H1 (cell line): ENCODE measurements at places on chromosomes 12 and 14. TPM values are rescaled to one million over a fixed set of nuclear protein-coding genes. Genes with fewer than 3 reads are reported as not detected.

DNA sequence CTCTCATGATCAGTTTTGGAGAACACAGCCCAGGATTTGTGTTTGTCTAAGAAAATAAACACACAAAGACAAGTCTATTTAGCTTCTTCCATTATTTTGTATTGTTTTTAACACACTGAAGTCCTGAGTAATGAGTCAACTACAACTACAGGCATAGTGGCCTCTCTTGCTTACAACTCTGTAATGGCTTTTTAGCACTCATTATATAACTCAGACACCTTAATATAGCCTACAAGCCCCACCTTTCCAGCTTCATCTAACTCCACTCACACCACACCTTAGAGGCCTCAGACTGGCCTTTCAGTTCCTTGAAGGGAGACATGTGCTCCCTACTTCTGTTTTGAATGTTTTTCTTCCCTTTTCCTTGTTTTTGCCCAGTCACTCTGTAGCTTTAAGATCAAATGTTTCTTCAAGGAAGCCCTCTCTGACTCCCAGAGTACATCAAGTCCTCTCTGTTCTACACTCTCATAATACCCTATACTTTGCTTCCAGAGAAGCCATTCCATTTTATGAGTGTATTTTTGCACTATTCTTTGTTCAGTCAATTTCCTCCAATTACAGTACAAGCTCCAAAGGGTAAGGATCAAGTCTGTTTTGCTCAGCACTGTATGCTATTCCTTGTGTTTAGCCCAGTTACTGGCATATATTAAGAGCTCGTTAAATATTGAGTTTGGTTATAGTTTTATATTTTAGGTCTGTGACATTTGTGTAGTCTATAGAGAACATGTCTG is 233.6 kb upstream of the ARHGAP5 start:
- no peak for DNase-seq

GRCh38 chr14:104292084-104292970 is 153.9 kb downstream of the KIF26A start:
- no peak for DNase-seq

GRCh38 chr14:58104808-58105207 is 47.2 kb downstream of the ARMH4 start:
- DNase-seq: no peak

The RNASE1 gene
- 2.2 and 3.0 TPM in 2 replicates for total RNA-seq

The NXPH4 gene
- total RNA-seq: 1.7 and 1.8 TPM in 2 replicates

The MANSC4 gene
- not detected in 2 replicates for total RNA-seq
